ENCODE measurements at places on chromosomes 3 and 15.

GRCh38 chr3:159786489-159787177 is 202.0 kb upstream of the IL12A start:
- DNase-seq, result no peak

- DNase-seq, result peak; percentile 67
Observed at GRCh38 chr3:129316248-129317013, 37.8 kb downstream of the HMCES start.

GRCh38 chr3:12343047-12343501 is 54.2 kb downstream of the PPARG start:
- no peak for DNase-seq

DNA sequence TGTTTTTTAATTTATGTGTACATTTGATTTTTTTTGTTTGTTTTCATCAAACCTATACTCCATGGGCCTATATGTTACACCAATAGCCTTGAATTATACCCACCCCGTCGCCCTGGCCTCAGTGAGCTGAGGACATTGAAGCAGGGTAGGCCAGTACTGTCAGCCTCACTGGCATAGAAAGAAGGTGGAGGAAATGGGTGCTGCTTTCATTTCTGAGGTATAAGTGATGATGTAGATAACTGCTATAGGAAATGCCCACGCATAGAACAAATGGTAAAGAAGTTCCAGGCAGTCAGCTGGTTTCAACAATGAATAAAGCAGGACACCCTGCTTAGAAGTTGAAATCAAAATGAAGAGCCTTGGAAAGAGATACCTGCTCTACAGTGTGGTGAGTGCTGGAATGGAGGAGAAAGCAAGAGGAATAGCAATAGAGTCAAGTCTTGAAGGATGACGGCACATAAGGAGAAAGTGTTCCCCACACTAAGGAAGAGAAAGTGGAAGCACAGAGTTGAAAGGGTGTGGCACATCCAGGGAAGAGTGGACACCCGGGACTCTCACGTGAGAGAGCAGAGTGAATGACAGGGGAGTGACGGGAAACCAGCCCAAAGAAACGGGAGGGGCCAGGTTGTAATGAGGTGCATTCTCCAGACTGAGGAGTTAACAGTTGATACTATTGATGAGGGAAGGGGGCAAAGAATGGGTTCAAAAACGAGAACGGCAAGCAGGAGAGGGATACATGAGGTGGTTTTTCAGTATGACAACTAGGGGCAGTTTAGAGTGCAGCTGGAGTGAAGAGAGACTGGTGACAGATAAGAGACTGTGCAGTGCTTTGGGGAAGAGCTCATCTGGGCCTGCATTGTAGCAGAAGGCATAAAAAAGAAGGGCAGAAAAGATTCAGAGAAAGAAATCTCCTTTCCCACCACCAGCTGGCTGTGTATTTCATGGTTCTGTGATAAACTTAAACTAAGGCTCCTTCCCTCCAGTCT is 70.5 kb downstream of the KLHL25 start:
- no peak for DNase-seq

DNA sequence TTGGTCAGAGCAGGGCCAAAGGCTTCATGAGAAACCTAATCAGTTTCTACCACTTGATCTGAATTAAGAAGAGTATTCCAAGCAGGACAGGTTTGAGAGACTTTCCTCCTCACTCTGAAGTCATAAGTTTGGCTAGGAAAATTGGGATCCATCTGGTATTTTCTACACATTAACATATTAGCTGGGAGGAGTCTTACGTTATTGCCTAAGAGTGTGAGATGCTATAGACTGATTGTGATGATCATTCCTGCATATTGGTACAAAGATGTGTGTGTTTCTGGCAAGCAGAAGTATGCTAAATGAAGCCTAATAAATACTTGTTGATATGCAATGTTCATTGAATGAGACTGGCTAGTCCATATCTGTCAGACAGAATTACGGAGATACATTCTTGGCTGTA is 73.5 kb upstream of the RASGRP1 start:
- no peak for DNase-seq

DNA sequence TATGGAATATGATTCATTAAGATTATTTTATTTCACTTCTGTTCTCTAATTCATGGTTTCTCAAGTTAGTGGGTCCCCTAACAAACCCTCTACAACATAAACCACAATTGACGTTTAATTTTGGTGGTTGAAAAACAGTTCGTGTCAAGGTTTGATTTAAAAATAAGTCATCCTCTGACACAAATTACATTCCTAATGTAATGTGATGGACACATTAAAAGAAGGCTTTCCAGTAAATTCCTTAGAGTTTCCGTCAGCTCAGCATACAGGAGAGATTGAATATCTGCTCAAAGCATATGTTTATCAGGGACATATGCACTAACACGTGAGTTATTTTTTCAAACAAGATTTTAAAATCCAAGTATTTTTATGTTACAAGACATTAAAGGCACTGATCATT is 626.5 kb upstream of the ADAMTS9 start:
- no peak for DNase-seq
